NCI-H1417 (cell line): ENCODE measurements at places on chromosomes 2 and 18.
A peak's percentile ranks its signal among the peaks of the same experiment; 100 is the strongest.

- peak; percentile 36 for DNase-seq
These were observed 61.8 kb upstream of the GPR45 start for GRCh38 chr2:105179469-105180372.

GRCh38 chr2:197248623-197249022 lies 62.0 kb downstream of the ANKRD44 start:
- DNase-seq: no peak

DNA sequence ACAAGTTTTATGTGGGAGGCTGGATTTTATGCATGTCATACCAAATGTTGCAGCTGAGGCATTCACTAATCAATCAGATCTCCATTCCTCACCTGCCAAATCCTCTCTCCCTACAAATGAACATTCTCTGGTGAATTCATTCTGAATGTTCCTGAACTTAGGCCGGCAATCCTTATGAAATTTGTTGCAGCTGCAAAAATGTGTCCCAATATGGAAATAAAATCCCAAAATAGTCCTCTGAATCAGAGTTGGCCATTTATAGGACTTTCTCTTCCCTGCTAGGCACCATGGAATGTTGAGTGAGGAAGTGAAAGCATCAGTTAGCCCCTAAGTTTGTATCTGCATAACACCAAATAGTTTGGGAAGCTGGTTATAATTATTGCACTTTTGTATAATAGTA lies 25.6 kb downstream of the GCA start:
- DNase-seq: no peak

DNA sequence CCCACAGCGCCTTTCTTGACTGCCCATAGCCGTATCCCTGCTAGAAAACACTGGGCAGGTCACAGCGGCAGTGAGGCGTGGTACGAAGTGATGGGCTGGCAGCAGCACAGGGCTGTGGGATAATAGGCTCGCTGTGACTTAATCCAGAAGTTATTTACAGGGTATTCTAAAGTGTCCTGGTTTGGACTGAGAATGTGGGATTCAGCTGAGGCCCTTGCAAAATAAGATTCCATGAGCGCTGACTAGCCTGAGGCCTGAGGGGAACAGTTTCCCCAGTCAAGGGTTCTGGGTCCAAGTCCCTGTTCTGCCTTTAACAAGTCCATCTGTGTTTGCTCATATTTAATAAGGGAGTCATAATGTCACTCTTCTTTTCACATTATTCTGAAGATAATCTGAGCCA lies 34.6 kb downstream of the SETBP1 start:
- DNase-seq: peak; percentile 2

DNA sequence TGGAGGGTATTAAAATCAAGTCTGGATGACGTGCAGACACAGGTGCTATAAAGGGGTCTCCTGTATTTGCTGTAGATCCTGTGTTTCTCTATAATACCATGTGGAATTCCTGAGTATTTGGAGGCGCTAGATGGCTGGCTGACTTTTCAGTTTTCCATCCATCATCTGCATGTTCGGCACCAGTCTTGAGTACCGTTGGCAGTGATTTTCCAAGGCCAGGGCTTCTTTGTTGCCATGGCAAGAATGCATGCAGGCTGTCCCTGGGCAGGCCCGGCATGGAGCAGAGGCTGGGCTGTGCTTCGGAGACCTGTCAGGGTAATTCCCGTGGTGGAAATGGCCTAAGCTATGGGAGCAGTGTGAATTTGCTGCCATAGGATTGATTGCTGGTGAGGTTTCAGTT lies 405.9 kb upstream of the HS6ST1 start:
- no peak for DNase-seq

DNA sequence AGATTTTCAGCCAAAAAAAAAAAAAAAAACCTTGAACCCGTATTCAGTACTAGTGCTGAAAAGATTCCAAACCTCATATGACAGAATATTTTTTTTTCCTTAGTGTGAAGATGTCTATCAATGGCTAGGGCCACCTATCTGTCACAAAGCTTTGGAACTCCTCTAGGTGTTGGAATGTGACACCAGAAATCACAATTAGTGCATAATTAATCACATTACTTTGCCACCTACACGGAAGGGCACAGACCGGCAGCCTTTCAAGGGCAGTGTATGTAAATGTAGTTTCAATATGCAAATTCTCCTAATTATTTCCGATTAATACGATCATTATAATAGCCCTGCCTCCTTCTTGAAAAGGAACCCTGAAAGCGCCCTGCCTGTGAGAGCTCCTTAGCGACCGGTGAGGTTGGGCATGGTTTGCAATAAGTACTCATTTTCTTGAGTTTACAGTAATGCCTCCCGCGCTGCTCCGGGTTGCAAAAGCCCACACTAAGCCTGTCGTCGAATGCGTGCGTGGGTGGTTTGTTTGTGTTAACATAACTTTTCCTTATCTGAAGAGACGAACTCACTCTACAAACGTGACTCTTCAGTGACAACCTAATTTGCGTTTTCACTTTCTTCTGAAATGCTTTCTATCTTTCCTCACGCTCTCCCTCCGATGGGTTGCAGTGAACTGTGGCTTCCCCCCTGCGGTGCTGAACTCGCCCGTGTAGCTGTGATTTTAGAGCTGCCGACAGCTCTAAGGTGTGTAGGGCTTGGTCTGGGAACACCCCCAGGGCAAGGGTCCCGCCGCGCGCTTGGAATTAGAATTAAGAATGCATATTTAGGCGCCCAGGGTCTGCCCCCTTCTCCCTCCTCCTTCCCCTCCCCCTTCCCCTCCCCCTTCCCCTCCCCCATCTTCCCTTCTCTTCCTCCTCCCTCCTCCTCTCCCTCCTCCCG lies 765 bp upstream of the ID2 start:
- peak; percentile 95 for DNase-seq

DNA sequence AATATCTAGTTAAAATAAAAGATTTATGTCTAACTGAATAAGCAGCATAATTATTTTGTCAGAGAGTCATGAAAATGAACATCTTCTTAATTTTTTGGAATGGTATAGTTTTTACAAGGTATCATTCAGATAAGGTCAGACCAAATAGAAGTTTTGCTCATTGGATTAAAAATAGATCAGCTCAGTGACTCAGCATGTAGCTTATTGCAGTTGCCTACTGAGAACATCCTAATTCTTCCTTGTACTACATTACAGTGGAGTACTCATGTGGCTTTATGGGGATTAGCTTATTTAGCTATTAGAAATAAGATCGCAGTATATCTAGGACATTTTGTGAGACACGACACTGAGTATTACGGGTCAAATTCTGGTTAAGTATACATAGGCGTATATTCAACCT lies 38.2 kb upstream of the PPM1B start:
- peak; percentile 7 for DNase-seq

GRCh38 chr18:56532176-56532840 lies 106.1 kb downstream of the TXNL1 start:
- no peak for DNase-seq

GRCh38 chr18:51039138-51040112 lies 9.4 kb downstream of the SMAD4 start:
- DNase-seq: no peak

GRCh38 chr2:238513346-238513745 lies 86.6 kb downstream of the ASB1 start:
- no peak for DNase-seq

GRCh38 chr2:240164586-240164985 lies 24.1 kb upstream of the OTOS start:
- DNase-seq: no peak

GRCh38 chr18:28045880-28046279 lies 131.1 kb downstream of the CDH2 start:
- no peak for DNase-seq

DNA sequence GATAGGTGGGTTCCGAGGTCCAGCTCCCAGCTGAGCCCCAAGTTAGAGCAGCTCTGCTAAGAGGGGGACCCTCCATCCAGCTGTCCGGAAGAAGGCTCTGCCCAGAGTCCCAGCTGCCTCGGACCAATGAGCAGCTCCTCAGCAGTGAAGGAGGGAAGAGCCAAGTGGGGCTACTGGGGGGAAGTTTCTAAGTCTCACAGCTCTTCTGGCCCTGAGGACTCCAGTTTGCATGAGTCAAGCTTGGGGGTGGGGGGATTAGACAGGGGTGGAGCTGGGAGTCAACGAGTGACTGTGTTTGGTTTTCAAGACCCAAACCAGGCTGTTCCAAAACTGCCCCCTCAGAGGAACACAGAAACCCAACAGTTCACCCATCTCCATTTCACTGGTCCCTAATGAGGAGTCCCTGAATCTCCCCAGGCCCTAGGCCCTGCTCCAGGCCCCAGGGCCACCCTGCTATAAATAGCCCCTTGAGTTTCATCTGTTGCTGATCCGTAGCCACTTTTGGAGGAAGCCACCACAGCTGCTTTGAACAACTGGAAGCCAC lies 100.9 kb downstream of the TNS1 start:
- DNase-seq: no peak

DNA sequence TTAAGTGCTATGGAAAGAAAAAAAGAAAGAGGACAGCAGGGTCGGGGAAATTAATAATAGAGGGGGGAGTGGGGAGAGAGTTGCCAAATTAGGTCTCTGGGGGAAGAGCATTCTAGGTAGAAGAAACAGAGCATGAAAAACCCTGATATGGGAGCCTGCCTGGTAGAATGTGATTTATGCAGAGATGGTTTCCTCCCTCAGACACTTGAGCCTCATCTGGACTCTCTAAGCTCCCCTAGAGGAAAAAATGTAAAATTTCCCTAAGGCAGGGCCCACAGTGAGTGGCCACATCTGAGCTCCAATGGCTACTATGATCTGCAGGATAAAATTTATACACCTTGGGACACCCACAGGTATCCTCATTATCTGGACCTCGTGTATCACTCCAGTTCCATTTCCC lies 20.6 kb upstream of the EPAS1 start:
- DNase-seq: no peak

DNA sequence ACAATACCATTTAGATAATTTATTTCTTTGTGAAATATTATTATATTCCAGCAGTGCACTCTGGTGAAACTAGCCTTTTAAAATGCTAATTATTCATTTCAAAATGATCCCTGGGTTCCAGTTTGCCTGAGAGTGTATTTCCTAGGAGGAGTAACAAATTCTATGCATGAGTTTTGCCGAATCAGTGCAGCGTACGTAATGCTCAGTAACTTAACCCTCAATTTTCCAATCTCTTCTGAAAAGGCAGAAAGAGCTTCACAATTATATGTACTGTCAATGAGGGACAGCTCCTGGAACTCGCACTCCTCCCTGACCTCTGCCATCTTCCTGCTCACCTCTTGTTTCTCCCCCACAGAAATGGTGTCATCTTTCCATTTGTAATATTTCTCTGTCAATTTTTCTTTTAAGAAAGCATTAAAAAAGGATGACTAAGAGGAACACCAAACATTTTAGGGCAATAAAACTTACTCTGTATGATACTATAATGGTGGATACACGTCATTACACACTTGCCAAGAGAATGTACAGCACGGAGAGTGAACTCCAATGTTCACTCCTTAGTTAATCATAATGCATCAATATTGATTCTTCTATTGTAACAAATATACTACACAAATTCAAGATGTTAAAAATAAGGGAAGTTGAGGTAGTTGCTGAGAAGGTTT lies 25.7 kb upstream of the XIRP2 start:
- DNase-seq: no peak

GRCh38 chr2:215845839-215846586 lies 167.3 kb downstream of the MREG start:
- DNase-seq: no peak

- no peak for DNase-seq
These were observed 247.5 kb downstream of the DYSF start for GRCh38 chr2:71700658-71701397.

DNA sequence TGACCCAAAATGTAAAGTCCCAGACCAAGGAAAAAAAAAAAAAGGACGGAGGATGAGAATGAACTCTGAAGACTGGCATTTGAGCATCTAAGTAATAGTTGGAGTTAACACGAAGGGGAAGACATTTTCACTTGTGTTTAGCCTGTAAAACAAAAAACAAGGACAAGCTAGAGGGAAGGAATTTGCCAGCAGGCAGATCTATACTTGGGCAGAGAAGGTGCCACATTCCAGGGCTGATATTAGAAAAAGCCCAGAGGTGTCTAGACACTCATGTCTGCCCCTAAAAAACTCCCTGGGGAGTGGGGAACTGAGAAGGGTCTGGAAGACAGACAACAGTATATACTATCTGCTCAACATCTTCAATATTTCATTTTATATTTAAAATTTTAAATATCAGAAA lies 171.1 kb downstream of the ZEB2 start:
- no peak for DNase-seq

DNA sequence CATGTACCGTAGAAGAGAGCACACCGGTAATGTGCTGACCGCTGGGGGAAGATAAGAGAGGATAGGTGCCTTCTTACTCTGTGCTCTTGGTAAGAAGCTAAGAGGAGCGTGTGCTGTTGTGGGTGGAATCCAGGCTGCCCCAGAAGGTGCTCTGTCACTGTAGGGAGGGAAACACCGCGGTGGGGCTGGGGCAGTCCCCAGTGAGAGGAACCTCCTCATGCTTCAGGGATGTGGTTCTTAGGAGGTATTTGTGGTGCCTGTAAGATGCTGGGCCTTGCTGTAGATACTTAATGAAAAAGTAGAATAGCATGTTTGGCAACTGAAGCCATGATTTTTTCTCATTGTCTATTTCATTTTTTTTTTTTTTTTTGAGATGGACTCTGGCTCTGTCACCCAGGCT lies 1.1 kb downstream of the COLEC11 start:
- DNase-seq: no peak

GRCh38 chr2:18378020-18378653 lies 182.3 kb downstream of the RDH14 start:
- DNase-seq: peak; percentile 73

DNA sequence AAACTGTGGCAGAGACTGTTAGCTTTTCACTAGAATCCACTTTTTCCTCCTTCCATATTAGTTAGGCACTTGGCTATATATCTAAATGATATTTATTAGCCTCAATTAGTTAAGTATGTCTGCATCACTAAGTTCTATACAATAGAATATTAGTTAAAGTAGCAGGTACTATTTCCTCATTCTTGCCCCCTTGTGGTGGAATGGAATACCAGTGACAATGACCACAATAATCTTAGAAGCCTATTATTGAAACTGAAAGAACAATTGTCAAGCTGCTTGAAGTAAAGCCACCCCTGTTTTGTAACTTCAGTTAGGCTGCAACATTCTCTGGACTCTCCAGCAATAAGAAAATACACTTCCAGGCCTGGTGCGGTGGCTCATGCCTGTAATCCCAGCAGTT lies 476.3 kb upstream of the VWC2L start:
- DNase-seq: no peak

DNA sequence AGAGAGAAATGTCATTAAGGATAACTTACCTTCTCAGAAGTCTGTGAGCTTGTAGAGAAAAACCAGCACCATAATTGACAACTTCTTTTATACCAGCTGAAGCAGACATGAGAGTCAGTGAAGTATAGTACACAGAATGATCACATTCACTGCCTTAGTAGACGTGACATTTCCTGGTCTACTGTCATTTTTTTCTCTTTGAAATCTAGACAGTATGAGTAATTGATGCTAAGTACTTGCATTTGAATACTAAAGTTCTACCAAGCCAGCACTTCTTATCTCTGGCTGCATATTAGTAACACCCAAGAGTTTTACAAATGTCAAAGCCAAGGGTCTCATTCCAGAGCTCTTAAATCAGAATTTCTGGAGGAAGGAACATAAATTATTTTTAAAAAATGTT lies 25.4 kb upstream of the ACADL start:
- no peak for DNase-seq
